ENCODE measurements at places on chromosomes 13 and 19.

DNA sequence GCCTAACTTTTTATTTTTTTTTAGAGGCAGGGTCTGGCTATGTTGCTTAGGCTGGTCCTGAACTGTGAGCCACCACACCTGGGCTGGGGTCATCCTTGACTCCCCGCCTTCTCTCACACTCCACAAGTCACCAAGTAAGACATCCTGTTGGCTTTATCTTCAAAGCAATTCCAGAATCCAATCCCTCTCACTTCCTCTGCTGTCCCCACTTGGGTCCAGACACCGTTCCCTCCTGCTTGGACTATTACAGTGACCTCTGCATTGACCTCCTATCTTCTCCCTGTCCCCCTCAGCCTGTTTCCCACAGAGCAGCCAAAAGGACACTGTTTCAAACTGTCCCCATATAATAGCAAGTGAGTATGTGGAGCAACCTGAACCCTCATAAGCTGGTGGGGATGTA, 4.7 kb upstream of the GNG8 start:
- peaks cover 26% of the 10 kb centered on the region for H3K4me1 ChIP-seq
- no peak for DNase-seq
- no peak overlapping the region for H3K4me3 ChIP-seq
- peaks cover 46% of the 10 kb centered on the region for H3K27me3 ChIP-seq
- no peaks in the 10 kb centered on the region for H3K36me3 ChIP-seq

DNA sequence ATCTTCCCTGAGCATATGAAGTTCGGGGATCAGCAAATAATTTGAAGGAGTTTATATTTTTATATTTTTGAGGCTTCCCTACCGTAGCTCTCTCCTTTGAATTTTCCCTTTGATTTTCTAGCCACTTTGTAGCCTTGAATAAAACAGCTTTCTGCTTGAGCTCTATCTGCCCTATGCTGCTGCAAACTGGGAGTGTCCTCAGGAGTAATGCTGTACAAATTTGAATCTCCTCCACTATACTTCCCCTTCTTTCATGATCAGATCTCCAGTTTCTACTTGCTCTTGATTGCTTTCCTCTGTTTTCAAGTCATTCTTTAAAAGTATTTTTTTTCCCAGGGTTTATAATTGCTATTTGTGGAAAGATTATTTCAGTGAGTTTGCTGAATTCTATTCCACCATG, 14.6 kb downstream of the PDS5B start:
- peaks cover 2% of the 10 kb centered on the region for H3K4me1 ChIP-seq
- no peaks in the 10 kb centered on the region for H3K36me3 ChIP-seq
- H3K27ac ChIP-seq = no peak overlapping the region

DNA sequence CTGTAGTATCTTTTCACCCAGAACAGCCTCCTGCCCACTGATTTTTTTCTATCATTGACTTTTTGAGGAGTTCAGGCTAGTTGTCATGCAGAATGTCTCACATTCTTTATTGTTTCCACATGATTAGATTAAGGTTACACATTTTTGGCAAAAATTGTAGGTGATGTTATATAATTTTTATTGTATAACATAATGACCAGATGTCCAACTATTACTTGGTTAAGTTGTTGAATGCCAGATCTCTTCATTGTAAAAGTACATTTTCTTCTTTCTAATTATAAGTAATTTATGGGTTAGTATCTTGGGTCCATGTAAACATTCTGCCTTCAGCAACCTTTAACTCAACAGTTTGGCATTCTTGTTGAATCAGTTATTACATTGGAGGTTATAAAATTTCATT, 138.4 kb downstream of the POSTN start:
- no peaks in the 10 kb centered on the region for H3K4me1 ChIP-seq
- H3K36me3 ChIP-seq = no peaks in the 10 kb centered on the region
- H3K4me3 ChIP-seq = no peak overlapping the region
- H3K27me3 ChIP-seq = no peaks in the 10 kb centered on the region
- no peak overlapping the region for H3K27ac ChIP-seq

- no peak overlapping the region for H3K27ac ChIP-seq
- H3K4me1 ChIP-seq = peaks cover 7% of the 10 kb centered on the region
- no peak for DNase-seq
Observed at GRCh38 chr19:49338023-49338677, 2.9 kb downstream of the CD37 start.

GRCh38 chr13:98475522-98475921, 101.4 kb downstream of the STK24 start:
- no peak for DNase-seq
- H3K36me3 ChIP-seq = no peaks in the 10 kb centered on the region
- H3K27me3 ChIP-seq = no peaks in the 10 kb centered on the region
- peak overlapping the region; percentile 7 for H3K27ac ChIP-seq

DNA sequence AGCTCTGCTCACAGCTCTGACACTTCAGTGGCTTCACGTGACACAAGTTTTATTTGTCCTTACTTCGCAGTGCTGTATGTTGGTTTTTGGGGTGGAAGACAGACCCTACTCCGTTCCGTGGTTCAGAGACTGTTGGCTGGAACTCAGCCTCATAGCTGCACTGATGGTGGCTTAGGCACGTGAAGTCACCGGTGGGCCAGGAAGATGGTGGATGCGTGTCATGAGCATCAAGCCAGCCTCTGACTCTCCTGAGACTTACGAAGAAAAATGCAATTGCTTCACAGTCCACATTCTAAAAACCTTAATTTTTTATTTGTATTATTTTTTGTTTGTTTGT, 161.4 kb upstream of the SOX1 start:
- no peak overlapping the region for H3K4me3 ChIP-seq
- DNase-seq = no peak
- no peaks in the 10 kb centered on the region for H3K36me3 ChIP-seq
- H3K4me1 ChIP-seq = no peaks in the 10 kb centered on the region
- H3K27me3 ChIP-seq = no peaks in the 10 kb centered on the region

- H3K27ac ChIP-seq = no peak overlapping the region
- no peak overlapping the region for H3K4me3 ChIP-seq
- H3K4me1 ChIP-seq = no peaks in the 10 kb centered on the region
Observed at GRCh38 chr19:49224879-49225278, 67.3 kb downstream of the TRPM4 start.

DNA sequence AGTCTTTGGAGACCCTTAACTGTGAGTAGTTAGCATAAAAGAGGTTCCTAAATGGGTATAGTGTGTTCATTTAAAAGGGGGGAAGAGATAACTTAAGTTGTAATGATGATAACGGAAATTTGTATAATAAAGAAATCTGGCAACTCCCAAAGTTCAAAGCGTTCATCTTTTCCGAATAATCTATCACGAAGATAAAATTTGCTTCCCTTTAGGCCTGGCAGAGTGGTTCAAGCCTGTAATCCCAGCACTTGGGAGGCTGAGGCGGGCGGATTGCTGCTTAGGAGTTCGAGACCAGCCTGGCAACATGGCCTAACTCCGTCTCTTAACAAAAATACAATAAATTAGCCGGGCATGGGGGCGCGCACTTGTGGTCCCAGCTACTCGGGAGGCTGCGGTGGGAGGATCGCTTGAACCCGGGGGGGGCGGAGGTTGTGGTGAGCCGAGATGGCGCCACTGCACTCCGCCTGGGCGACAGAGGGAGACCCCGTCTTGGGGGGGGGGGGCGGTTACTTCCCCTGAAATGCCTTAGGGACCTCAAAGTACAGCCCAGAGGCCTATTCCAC, 934 bp downstream of the N4BP2L2 start:
- no peaks in the 10 kb centered on the region for H3K36me3 ChIP-seq
- H3K27ac ChIP-seq = peak overlapping the region; percentile 96
- H3K4me1 ChIP-seq = peaks cover 37% of the 10 kb centered on the region
- DNase-seq = peak; percentile 38
- H3K4me3 ChIP-seq = peak overlapping the region; percentile 71

DNA sequence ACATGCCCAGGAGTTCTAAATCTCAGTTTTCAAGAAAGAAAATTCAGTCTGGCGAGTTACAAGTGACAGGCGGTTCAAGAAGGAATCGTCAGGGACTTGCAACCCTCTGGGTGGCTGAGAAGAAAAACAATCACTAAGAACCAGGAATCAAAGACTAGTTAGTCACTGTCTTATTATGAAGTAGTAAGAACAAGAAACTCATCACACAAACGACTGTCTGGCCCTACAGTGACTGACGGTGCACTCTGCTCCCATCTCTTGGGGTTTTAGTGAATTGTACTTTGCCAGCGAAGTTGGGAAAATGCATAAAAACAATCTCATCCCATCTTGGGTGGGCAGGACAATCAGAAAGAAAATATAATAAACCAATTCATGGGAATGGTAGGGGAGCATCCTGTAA, 63.7 kb upstream of the SACS start:
- H3K4me3 ChIP-seq = no peak overlapping the region
- H3K36me3 ChIP-seq = no peaks in the 10 kb centered on the region
- DNase-seq = no peak

- H3K27me3 ChIP-seq = no peaks in the 10 kb centered on the region
- peak overlapping the region; percentile 99 for H3K27ac ChIP-seq
- H3K36me3 ChIP-seq = peaks cover 3% of the 10 kb centered on the region
- DNase-seq = peak; percentile 90
Observed at GRCh38 chr19:47226426-47227351, 4.3 kb downstream of the BBC3 start.

Data from transverse colon (tissue), 4 donors.